ENCODE measurements at places on chromosomes 5 and 9.

DNA sequence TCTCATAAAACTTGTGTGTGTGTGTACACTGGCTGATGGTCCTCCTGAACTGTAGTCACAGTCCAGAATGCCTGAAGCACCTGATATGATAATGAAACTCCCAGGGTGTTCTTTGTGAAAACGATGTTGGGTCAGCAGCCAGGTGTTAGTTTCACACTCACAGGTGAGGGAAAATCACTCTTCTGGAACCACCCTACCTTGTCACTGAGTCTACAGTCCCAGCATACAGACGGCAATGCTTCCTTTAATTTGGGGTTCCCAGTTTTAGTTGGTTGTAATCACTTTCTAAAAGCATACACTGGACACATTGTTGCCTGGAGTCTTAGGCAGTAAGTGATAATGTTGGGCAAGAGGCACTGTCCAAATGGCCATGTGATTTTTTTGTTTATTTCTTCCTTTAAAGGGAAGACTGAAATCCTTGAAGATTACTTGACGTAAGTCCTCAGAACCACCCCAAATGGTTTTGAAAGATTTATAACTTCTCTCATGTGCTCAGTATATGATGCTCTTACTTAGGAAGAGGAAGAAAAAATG lies 18.2 kb upstream of the MGAT1 start:
- DNase-seq, result no peak

GRCh38 chr5:115733607-115734006 lies 82.9 kb downstream of the CDO1 start:
- DNase-seq, result no peak

GRCh38 chr5:94700592-94700991 lies 82.1 kb downstream of the SLF1 start:
- DNase-seq, result no peak

- no peak for DNase-seq
These were observed 4.0 kb downstream of the PCDHGC3 start for GRCh38 chr5:141479776-141480175.

- DNase-seq, result no peak
These were observed 1.0 kb downstream of the GGTA1 start for GRCh38 chr9:121498487-121499176.

DNA sequence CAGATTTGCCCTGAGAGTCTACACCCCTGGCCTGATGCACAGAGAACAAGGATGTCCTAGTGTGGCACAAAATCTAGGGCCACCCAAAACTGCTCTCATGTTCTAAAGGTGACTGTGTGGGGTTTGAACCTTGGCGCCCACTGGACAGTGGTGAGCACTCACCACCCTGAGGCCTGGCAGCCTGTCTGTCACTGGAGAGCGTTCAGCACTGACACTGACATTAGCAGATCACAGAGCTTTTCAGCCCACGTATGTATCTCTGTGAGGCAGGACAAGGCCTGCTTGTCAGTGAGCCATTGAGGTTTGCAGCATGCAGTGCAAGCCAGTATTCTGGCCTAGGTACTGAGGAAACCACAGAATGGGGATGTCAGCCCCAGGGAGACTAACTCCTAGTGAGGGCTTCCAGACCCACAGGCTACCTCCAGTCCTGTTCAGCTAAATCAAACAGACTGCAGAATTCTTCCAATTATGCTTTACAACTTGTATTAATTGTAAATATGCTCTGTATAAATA lies 38.9 kb upstream of the SLC2A8 start:
- DNase-seq, result no peak

- no peak for DNase-seq
These were observed 8.3 kb downstream of the KIF2A start for GRCh38 chr5:62314213-62314830.

- DNase-seq, result no peak
These were observed 180.3 kb downstream of the C9orf152 start for GRCh38 chr9:110027671-110028081.

- no peak for DNase-seq
These were observed 442.9 kb downstream of the RAB3C start for GRCh38 chr5:59025734-59026133.

GRCh38 chr9:132857031-132857430 lies 21.1 kb downstream of the AK8 start:
- DNase-seq, result no peak

- no peak for DNase-seq
These were observed 43.2 kb downstream of the RGMB start for GRCh38 chr5:98816582-98817222.

- DNase-seq, result no peak
These were observed 3.1 kb upstream of the EEIG1 start for GRCh38 chr9:127983847-127984289.

DNA sequence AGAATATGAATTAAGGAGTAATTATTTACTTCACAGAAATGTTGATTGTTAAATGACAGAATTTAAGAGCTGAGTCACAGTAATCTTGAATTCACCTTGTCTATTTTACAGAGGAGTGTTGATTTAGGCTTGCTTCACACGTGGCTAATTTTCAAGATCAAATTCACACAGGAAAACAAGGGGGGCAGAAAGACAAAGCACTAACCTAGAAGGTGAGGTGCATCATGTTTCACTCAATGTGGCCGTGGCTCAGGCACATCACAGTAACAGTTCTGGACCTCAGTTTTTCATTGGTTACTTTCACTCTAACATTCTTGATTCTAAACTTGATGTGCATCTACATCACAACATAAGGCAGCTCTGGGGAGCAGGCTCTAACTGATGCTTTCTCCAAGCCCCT lies 69.6 kb upstream of the GNAQ start:
- DNase-seq, result no peak

GRCh38 chr5:53326424-53327153 lies 153.8 kb upstream of the FST start:
- DNase-seq, result no peak

- DNase-seq, result no peak
These were observed 177.3 kb upstream of the VCAN start for GRCh38 chr5:83294246-83294645.

DNA sequence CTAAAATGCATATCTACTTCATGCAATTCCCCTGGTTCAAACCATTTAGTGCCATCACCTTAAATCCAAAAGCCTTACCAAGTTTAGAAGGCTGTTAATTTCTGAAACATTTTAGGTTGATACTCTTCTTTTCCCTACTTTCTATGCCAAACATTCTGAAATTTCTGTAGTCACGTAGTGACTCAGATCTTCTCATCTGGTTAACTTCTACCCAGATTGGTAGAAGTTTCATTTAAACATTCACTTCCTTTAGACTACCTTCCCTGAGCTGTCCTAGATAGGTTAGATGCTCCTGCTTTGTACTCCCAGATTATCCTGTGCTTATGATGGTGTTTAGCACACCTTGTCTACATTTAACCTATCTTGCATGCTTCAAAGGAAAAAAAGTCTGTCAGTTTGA lies 9.9 kb downstream of the RAD50 start:
- DNase-seq, result no peak

- DNase-seq, result no peak
These were observed 42.8 kb upstream of the PARP8 start for GRCh38 chr5:50623666-50624065.

DNA sequence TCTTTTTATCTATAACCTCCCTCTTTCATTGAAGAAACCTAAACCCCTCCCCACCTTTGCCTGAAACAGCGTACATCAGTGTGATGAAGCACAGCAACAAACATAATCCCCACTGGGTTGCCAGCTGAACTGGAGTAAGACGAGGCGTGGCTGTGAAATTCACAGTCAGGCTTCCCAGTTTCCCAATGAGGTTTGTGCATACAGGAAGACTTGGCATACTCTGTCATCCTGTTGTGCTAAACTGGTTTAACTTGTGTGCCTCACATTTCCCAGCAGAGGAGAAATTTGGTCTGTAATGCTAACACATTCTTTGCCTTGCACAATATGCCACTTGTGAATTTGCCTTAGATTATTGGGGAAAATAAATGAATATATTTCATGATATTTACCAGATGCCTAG lies 121.5 kb downstream of the SV2C start:
- DNase-seq, result no peak

- DNase-seq, result no peak
These were observed 7.7 kb upstream of the TMEFF1 start for GRCh38 chr9:100465274-100465673.

GRCh38 chr9:92712767-92713166 lies 42.8 kb upstream of the IPPK start:
- no peak for DNase-seq

- no peak for DNase-seq
These were observed 6.4 kb upstream of the RALGDS start for GRCh38 chr9:133127340-133127981.

DNA sequence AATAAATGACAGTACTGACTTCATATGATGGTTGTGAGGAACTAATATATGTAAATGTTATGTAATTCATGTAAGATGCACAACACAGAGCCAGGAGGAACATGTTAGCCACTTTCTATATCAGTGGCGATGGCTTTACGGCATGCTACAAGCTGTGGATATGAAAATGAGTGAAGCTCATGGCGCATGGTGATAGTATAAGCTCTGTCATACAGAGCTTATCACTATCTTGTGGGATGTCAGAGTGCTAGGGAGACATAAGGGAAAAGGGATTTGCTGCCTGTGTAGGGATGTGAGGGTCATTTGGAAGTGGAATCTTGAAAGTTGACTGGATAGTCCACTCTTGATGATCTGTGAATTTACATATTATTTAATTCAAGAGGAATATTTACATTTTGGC lies 13.6 kb downstream of the CPEB4 start:
- DNase-seq, result no peak
